ENCODE measurements at places on chromosomes 11 and 22.

- DNase-seq, result no peak
Observed at GRCh38 chr11:123381817-123382554, 48.1 kb upstream of the GRAMD1B start.

- no peak for DNase-seq
Observed at GRCh38 chr11:45704635-45705034, 39.2 kb upstream of the CHST1 start.

- DNase-seq, result no peak
Observed at GRCh38 chr22:46354993-46355305, 19.4 kb downstream of the TRMU start.

- DNase-seq, result peak; percentile 21
Observed at GRCh38 chr11:124113890-124114289, 1.4 kb upstream of the VWA5A start.

DNA sequence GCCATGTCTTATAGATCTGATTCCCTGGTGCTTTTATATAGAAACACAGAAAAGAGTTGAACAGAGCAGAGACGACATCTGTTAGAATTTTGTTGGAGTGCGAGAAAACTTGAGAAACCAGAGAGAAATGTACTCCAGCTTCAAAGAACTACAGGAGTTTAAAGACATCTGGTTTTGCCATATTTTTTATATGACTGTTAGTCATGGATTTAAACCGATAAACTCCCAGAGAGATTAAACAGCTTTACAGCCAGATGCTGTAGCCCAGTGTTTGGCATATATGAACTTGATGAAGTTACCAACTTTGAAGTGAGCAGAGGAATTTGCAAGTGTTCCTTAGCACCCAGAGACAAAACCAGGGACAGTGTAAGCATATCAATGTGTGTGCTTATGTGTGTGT lies 1083.1 kb downstream of the LRRC4C start:
- DNase-seq, result peak; percentile 27

DNA sequence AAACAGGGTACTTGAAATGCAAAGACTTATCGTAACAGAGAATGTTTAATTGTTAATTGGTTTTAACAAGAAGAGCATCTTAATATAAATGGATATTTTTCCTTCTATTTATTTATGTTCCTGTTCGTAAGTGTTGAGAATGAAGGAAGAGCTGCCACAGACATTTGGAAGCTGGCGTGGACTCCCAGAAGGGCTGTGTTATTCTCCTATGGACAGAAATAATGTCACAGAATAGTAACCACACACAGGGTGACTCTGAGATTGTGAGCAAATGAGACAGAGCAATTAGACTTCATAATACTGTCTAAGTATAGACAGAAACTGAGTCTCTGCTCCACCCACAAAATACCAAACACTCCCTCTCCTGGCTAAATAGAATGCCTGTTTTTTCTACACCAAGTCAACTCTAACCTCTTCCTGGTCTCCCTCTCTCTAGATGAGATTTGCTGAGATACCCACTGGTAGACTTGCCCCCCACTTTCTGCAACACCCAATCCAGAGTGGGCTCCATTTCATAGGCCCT lies 6.1 kb downstream of the APOL3 start:
- no peak for DNase-seq

DNA sequence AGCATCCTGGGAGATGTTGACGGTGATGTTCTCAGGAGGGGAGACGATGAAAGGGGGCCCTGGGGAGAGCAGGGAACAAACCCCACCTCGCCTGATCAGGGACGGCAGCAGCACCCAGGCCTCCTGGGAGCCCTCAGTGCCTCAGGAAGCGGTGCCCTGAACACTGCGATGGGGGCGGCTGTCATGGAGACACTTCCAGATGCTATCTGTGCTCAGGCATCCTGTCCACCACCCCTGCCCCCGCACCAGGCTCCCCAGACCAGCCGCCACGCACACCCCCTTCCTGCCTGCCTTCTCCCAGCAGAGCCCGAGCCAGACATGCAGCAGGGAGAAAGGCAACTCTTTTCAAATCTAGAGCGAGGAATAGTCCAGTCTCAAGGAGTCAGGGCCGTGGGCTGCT lies 20.6 kb downstream of the IGSF9B start:
- no peak for DNase-seq

GRCh38 chr11:17277024-17277584 lies 565 bp downstream of the NUCB2 start:
- DNase-seq, result peak; percentile 66

DNA sequence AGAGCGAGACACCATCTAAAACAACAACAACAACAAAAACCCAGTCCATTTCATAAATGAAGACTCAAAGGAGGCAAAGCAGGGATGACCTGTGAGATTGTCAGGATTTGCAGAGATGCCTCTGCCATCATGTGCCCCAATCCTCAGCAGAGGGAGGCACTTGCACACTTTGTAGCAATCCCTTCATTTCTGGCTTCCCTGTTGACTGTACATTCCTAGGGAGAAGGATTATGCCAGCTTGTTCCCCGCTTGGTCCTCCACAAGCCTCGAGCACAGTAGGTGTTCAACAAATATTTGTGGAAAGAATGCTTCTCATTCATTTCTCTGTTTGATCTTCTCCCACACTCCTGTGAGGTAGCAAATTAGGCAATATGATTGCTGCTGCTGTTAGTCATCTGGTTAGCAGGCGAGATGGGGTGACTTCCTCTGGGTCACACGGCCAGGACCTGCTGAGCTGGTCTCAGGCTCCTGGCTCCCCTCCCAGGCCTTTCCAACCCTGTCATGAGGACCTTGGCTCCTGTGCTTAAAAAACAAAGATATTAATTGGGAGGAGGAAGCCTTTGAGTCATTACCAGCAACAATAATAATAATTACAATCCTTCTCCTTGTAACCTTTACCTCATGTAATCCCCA lies 34.1 kb downstream of the LIF start:
- no peak for DNase-seq

- DNase-seq, result no peak
Observed at GRCh38 chr11:35155677-35156076, 16.7 kb downstream of the CD44 start.

DNA sequence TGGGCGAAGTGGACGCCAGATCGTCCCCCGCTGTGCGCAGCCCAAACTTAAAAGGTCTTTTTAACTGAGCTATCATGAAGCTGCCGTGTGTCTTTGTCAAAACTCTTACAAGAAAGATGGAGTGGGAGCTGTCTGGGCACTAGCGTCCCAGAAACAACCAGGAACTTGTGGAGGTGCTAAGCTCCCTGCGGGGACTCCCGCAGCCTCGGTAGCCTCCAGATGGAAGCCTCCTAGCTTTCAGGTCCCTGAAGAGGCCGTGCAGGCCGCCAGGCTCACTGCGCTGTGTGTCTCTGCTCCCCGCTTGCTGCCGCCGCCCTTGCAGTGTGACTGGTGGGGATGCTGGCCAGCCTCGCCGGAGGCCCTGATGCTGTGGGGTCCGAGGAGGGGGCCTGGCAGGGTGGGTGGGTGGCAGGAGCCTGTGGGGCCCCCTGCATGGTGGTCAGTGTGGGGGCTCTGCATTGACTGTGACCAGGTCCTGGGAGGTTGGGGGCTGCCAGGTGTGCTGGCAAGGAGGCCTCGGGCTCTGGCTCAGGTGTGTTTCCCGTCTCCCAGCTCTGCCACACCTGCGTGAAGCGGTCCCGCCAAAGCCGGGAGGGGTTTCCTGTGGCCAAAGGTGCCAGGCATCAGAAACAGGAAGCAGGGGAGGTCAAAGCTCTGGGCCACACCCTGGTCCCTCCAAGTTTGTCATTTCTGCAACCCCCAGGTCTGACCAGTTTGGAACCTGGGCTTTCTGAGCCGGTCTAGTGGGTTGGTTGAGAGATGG lies 1.2 kb downstream of the TRABD start:
- no peak for DNase-seq

- no peak for DNase-seq
Observed at GRCh38 chr11:96085319-96085930, 161.5 kb upstream of the MTMR2 start.

DNA sequence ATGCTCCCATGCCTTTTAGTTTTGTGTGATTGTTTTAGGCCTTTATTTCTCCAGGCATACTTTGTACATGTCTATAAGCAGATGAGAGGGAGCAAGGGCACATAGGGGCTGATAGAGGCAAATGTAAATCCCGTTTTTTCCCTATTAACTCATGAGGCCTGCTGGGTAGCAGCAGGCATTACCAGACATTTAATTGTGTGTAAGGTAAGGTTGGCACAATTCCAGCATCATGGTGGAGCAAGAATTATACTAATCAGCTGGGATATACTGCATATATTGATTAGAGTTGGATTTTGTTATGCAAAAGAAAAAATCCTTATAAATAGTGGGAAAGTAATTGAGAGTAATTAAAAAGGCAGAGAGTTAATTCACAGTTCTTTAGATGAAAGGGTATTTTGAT lies 12.2 kb downstream of the FAT3 start:
- DNase-seq, result no peak

- peak; percentile 57 for DNase-seq
Observed at GRCh38 chr11:130865774-130866114, 50.5 kb downstream of the SNX19 start.

- no peak for DNase-seq
Observed at GRCh38 chr22:41983513-41984405, 14.5 kb downstream of the SEPTIN3 start.

GRCh38 chr22:24810043-24810749 lies 4.2 kb downstream of the SGSM1 start:
- DNase-seq, result no peak

- no peak for DNase-seq
Observed at GRCh38 chr11:69546735-69547370, 65.4 kb downstream of the LINC01488 start.

- no peak for DNase-seq
Observed at GRCh38 chr11:128116447-128116846, 470.9 kb downstream of the ETS1 start.

DNA sequence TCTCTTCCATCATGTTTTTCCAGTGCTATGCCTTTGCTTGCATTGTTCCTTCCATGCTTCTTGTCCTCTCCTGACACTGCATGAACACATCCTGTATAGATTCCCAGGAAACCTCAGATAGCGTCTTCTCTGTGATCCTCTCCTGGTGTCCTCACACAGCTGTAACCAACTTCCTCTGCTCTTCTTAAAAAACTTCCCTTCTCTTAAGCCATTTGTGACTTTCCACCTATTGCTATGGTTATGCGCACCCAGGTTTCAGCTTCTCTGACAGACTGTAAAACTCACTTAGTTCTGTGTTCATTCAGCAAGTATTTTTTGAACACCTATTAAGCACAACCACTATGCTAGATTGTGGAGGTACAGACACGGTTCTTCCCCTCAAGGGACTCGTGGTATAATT lies 5.1 kb upstream of the APLP2 start:
- DNase-seq, result no peak

DNA sequence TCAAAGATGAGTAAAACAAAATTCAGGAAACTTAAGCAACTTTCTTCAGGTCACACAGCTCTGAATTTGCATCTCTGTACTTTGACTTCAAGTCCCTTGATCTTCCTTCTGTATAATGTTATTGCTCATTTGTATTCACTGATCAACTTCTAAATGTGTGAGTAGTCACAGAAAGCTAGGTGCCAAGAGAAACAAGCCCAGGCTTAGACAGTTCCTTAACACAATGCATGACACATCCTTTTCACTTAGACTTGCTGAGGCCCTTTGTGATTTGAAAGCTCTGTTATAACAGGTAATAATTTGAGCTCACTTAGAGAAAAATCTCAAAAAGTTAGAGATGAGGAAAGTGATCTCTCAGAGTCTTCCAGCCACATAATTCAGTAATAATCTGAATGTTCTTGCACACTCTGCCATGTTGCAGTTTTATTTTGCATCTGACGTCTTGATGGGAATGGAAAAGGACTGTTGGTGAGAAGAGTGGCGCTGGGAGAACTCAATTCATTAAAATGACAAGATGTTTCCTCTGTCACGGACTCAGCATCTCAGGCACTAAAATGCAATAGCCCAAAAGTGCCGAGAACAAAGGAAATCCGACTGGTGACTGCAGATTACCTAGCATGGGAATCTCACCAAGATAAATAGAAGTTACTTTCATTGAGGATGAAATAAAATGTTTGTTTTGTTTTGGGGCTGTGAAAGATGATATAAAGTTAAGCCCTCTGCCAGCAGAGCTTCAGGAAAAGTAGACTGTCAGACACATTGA lies 665.3 kb downstream of the OPCML start:
- DNase-seq, result no peak

DNA sequence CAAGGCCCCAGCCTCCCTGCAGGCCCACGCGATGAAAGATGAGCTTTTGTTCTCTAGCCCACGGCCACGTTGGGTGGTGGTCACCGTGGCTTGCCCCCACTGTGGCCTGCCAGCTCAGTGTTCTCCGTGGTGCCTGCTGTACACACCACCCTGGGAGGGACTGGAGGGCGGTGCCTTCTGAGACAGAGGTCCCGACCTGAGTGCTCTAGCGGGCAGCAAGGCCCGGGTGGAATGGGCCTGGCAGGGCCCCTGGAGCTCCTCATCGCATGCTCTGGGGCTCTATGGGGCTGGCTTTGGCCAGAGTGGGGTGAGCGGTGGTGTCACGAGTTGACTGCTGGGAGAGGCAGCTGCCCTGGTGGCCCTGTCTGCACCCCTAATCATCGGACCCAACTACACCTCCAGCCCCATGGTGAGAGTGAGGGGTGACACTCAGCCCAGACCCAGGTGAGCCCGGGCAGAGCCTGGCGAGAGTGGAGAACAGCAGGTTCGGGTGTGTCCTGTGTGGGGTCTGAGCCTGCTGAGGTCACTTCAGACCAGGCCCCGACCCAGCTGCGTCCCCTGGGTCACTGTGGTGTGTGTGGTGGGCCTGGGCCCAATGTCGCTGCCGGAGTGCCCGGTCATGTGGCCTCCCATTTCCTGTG lies 541.9 kb downstream of the TBC1D22A start:
- no peak for DNase-seq

DNA sequence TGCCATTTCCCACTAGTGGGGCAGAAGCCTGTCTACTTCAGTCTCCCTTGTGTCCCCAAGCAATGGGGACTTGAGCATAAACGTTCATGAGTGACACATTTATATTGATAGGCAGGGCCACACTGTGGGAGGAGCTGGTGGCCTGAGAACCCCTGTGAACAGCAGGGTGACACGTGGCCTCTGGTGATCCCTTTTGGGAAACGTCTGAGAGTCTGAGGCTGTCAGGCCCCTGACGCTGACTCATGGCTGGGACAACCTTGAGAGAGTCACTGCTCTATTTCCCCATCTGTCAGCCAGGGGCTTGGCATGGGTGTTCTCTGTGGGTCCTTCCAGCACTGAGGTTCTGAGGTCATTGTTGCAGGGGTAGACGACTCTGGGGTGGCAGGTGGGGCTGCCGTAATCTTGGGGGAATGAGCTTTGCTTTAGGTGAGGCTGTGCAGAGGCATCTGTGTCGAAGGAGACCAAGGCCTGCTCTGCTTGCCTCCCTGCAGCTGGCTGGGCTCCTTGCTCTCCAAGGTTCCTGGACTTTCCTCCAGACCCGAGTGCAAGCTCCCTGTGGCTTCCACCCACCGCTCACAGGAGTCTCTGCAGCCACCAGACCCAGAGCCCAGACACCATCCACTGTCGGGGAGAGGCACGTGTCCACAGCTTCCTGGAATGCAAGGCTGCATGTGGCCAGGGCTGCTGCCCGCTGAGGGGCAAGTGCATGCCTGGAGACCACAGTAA lies 54.7 kb downstream of the SMIM38 start:
- no peak for DNase-seq

GRCh38 chr11:15913261-15913660 lies 443.1 kb downstream of the SOX6 start:
- no peak for DNase-seq

- DNase-seq, result no peak
Observed at GRCh38 chr22:48851933-48852549, 975.6 kb downstream of the BRD1 start.

- DNase-seq, result no peak
Observed at GRCh38 chr11:20258376-20258895, 98.2 kb upstream of the DBX1 start.
